GM03348 (cell line): ENCODE measurements at places on chromosomes 1 and 21.

GRCh38 chr1:213440766-213441165 is 389.7 kb downstream of the RPS6KC1 start:
- DNase-seq, result no peak

DNA sequence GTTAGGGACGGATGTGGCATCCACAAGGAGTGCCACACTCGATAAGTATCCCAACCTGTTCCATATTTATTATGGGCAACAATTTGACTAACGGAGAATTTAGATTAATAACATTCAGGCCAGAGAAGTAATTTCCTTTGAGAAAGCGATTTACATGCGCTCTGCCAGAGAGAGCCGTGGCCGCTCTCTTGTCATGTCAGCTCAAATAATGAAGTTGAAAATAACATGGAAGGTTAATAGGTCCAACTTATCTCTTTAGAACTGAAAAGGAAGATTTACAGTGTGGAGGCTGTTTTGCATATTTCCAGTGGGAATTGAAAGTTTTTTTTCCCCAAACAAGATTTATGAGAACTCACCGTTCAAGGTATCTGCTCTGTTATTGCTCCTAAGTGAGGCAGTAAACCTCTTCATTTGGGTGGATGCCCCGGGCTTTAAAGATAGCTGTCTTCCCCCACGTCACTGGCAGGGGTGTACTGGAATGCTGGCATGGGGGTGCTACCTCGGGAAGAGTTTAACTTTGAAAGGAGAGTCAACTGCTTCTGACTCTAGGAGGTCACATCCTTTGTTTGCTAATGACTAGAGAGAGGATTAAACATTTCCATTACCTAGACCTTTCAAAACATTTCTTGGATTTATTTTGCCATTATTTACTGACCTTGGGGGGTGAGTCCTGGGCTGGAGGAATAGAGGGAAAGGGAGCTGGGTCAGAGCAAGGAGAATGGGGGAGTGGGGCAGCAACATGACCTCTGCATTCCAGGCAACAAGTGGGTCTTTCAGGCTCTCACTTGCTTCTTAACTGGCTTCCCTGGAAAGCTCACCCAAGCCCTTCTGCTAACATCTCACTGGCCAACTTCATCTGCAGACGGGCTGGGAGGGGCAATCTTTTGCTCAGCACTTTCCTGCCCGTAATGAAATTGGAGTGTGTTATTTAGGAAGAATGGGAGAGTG is 204.2 kb downstream of the CAMTA1 start:
- no peak for DNase-seq

DNA sequence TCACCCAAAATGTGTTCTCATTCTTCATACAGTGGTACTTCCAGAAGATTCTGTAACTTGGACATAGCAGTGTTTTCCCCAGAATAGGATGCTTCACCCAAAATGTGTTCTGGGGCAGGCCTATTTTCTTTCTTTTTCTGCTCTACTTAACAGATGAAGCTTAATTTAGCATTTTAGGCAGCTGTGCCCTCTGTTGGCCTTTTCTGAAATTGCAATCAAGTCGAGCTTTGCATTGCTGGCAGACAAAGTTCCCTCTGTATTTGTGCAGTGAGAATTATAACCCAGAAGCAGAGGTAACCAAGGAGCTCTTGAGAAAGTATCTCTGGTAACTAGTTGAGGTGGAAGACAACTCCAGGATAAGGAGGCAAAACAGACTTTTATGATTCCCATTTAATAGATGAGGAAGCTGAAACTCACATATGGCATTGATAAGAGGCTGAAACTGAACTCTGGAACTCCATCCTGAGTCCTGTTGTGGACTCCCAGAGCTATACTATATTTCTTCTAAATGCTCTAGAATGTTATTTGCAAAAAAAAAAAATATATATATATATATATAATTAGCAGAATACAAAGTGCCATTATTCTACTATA is 50.3 kb upstream of the L1TD1 start:
- DNase-seq, result peak; percentile 66

GRCh38 chr1:152034654-152035538 is 1.9 kb downstream of the S100A11 start:
- DNase-seq, result peak; percentile 75

DNA sequence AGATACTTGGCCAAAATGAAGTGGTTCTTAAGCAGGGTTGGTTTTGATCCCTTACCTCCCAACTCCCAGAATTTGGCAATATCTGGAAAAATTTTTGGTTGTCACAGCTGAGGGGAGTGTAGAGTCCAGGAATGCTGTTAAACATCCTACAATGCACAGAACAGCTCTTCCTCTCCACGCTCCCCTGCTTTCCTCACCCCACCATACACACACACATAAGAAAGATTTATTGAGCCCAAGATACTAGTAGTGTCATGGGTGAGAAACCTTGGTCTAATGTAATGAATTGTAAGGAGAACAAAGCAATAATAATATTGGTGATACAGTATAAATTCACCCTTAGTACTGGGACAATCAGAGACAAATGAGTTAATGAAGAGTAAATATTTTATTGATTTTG is 47.8 kb downstream of the ASB17 start:
- no peak for DNase-seq

- DNase-seq, result no peak
Observed at GRCh38 chr1:53219711-53220110, 723 bp downstream of the CZIB start.

- DNase-seq, result no peak
Observed at GRCh38 chr1:167706931-167707877, 14.6 kb upstream of the MPZL1 start.

DNA sequence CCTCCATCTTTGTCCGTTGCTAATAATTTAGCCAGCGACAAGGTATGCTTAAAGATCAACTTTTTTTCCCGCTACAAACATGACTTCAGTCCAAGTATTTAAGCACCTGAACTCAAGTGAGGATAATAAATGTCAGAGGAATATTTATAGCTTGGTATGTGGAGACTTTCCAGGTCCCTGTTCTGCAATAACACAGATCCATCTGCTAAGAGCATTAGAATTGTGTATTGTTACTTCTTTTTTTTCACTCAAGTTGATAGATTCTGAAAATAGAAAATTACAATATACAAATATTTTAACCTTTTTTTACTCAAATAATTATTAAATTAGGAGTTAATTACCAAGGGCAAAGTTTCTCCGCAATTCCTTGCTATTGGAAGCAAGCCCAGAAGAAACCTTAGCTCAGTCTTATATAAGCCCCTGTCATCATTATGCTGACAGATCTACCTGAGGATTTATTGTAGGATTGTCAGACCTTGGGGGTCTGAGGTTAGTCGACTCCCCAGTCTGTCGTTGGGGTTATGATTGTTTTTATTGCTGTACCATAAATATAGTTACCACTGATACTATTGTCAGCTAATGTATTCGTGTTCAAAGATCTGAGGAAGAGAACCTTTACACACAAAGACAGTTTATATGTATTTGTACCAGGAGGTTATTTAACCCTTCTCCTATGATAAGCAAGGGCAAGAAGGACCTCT is 337.9 kb downstream of the TBX15 start:
- no peak for DNase-seq

DNA sequence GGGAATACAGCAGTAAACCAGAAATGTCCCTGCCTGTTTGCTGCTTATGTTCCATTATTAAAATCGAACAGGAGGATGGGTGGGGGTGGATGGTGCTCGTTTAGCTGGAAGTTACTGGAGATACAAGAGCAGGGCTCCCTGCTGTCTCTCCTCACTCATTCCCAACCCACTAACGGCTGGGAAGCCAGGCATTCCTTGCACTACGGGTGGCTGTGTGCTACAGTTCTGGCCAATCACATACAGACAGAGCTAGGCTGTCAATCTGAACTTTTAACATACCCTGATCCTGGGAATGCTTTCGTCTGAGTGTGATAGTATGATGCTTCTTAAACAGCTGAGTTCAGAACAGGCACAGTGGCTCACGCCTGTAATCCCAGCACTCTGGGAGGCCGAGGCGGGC is 7.0 kb downstream of the SIPA1L2 start:
- no peak for DNase-seq

- DNase-seq, result no peak
Observed at GRCh38 chr1:114794038-114794437, 13.6 kb upstream of the SIKE1 start.

GRCh38 chr21:44880405-44881197 is 7.1 kb upstream of the PTTG1IP start:
- DNase-seq, result peak; percentile 53

DNA sequence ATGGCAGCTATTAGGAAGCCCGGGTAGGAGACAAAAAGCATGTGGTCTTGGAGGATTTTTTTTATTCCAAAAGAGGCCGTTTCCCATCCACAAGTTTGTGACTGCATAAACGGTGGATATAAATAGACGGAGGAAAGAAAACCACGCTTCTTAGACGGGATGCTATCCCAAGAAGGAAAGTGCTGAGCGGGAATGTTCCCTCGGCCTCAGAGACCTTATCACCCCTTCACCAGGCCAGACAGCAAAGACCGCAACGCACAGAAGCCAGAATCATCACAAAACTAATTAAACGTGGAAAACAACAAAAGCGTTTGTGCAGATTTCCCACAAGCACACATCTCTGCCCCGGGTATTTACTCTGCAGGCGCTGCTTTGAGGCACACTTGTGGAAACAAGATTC is 43.2 kb downstream of the HLCS start:
- no peak for DNase-seq

- DNase-seq, result no peak
Observed at GRCh38 chr1:152954436-152954835, 7.4 kb downstream of the SPRR5 start.

DNA sequence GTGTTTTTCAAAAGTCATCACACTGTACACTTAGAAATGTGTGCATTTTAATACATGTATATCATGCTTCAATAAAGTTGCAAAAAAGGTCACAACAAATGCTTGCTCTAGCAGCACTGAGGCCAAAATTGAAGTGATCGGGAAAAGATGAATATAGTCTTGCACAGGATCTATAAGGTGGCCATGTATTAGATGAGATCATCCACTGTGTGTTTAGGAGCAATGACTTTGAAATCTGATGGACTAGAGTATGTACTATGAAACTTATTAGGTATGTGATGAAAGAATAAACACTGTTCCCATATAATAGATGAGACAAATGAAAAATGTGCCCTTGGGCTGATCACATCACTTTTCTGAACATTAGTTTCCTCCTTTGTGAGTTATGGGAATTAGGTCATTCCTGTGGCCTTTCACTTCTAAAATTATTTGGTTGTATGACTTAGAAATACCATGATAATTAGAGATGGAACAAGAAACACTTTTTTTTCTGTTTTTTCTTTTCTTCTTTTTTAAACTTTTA is 984.6 kb downstream of the ADGRL2 start:
- DNase-seq, result no peak

GRCh38 chr1:116391185-116391584 is 18.1 kb downstream of the ATP1A1 start:
- no peak for DNase-seq

GRCh38 chr21:28220680-28221079 is 772.0 kb downstream of the LTN1 start:
- DNase-seq, result no peak

- DNase-seq, result no peak
Observed at GRCh38 chr21:39364949-39365348, 16.1 kb upstream of the HMGN1 start.

- DNase-seq, result no peak
Observed at GRCh38 chr1:8541961-8542521, 224.1 kb downstream of the SLC45A1 start.

- DNase-seq, result no peak
Observed at GRCh38 chr21:39033878-39034589, 149.2 kb downstream of the PSMG1 start.

- DNase-seq, result peak; percentile 63
Observed at GRCh38 chr1:101236516-101237228, at the start of gene S1PR1. S1PR1 (plus strand) TSS chr1:101237019; CDS start chr1:101238985, 1,966 bp downstream.

DNA sequence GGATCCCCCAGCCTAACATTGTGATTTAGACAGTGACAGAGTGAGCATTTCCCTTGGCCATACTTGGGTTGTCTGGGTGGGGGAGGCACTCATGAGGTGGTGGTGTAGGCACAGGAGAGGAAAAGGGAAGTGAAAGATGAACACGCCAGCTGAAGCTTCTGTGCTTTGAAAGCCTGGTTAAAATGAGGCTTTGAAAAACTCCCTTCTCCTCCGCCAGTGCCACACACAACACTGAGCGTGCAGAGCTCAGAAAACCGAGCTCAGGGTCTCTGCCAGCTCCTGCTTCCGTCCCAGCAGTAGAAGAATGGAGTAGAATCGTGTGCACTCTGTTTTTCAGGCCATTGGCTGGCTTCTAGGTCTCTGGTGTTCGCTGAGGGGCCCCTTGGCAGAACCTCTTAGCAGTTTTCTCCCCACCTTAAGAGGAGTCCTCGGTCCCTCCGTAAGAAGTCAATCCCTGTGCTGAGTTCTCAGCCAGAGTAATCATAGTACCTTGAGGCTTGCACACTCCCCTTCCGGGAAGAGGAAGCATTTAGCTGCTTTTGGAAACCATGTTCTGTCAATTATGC is 12.9 kb downstream of the PLEKHM2 start:
- no peak for DNase-seq

GRCh38 chr1:200473698-200474371 is 64.0 kb upstream of the ZNF281 start:
- DNase-seq, result peak; percentile 33

GRCh38 chr21:45338311-45339017 is 50.8 kb upstream of the POFUT2 start:
- no peak for DNase-seq

DNA sequence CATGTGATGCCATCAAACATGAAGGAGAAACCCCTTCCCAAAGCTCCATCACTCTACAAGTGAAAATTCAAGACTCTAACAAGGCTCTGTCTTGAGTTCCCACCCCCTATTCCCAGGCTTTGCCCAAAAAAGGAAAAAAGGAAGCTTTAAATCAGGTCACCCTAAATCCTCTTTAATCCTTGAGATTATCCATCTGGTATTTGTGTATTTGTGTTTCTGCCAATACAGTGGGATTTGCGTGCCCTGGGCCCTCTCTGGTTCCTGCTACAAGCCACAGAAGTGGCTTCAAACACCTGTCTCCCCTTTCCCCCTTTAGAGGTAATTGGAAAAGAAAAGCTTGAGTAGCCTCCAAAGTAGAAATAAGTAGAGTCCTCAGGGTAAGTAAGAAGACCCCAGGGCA is 120.4 kb downstream of the EDEM3 start:
- no peak for DNase-seq

DNA sequence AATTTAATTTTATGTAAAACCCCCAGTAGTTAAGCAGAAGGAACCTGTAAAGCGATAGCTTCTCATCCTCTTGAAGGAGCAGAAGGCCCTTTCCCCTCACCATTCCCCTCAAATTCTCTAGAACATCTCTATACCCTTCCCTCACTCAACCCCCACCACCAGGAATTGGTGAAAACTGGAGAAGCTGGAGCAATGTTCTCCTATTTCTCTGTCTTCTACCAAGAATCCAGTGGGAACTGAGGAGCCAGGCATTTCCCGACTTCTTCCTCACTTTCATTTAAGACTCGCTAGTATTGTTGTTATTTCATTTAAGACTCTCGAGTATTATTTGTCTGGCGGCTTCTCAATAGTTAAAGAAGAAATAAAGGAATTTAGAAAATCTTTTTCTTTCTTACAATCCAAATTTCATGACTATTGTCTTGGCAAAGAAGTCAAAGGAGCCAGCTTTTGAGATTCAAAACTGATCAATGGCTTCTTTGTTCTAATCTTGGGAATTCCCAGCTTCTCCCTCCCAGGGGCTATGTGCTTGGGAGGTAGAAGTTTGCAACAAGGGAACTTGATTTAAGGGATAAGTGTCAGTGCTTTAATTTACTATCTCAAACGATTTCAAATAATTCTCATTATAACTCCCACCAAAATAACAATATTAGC is 253.3 kb upstream of the ADGRL2 start:
- DNase-seq, result no peak
